ENCODE measurements at places on chromosomes 3 and 15.

DNA sequence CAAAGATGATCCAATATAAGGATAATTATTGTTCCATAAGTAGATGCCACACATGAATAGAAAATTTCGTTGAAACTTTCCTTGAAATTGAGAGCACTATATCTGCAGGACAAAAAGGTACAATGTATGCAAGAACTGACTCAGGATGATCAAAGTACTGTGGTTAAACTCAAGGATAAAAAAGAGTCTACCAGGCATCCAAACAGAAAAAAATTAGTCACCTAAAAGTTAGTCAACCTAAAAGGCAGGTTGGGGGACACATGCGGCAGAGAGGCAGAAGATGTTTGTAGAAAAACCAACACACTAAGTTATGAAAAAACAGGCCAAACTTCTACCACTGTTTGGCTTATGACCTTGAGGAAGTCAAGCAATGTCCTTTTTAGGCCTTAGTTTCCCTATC is 68.7 kb downstream of the GSK3B start:
- DNase-seq, result no peak

- peak; percentile 32 for DNase-seq
These were observed 7.9 kb downstream of the SCN5A start for GRCh38 chr3:38641461-38642110.

GRCh38 chr3:158443632-158444031 is 127.4 kb upstream of the MLF1 start:
- DNase-seq, result no peak

DNA sequence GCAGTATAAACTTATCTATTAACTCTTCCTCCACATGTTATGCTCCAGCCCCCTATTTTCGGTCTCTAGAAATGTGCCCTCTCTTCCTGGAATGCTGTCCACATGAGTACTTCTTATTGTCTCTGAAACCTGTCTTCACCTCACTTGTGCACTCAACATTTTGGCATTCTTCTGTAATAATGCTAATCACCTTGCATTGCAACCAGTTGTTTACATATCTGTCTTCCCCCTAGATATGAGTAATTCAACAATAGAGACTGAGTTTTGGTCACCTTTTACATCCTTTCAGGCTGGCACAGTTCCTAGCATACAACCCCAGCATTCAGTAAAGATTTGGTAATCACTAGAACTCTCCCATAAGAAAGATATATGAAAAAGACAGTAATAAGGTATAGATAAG is 17.2 kb downstream of the CCDC80 start:
- DNase-seq, result no peak

DNA sequence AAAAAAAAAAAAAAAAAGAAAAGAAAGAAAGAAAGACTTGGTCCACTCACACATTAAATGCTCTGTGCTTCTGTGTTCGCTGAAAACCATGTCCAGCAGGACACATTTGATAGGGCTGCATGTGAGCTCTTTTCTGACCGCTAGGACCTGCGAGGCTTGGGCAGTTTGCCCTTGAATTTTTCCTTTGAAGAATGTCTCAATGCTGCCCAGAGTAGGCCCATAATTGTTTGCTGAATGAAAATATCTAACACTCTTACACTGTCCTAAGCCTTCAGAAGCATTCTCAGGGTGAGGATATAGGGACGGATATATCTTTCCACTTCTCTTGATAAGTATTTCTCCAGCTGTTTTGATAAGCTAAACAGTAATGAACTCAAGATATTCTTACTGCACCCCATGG is 6.0 kb downstream of the KIF9 start:
- DNase-seq, result no peak

DNA sequence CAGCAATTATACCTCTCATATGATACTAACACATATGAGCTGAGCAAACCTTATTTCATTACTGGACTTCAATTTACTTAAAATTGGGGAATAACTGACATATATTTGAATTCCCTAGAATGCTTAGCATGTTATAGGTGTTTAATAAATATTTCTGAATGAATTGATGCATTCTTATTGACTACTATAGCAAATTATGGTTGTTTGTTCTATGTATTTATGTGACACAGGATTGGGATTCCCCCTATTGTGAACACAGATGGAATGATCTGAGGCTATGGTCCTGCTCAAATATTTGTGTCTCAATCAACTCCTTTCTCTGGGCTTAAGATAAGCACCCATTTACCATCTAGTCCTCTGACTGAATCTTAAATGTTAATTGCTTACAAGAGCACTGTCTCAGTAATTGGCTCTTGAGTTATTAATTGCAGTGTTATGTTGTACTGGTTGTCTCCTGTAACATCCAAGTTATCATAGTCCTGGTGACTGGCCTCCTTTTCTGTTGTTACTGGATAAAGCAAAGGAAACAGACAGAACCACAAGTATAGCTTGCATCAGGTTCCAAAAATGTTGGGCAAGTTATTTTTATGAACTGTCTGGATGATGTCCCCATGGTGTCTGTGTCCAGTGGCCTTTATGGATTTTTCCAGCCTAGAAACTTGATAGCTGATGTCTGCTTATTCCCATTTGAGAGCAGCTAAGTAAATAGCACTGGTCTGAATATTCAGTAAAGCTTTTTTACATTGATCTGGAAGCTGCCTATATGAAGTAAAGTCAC is 2.3 kb upstream of the UACA start:
- no peak for DNase-seq

GRCh38 chr3:37992271-37993066 is 1.9 kb downstream of the VILL start:
- peak; percentile 27 for DNase-seq

GRCh38 chr3:144263706-144264105 is 292.1 kb downstream of the DIPK2A start:
- DNase-seq, result no peak

DNA sequence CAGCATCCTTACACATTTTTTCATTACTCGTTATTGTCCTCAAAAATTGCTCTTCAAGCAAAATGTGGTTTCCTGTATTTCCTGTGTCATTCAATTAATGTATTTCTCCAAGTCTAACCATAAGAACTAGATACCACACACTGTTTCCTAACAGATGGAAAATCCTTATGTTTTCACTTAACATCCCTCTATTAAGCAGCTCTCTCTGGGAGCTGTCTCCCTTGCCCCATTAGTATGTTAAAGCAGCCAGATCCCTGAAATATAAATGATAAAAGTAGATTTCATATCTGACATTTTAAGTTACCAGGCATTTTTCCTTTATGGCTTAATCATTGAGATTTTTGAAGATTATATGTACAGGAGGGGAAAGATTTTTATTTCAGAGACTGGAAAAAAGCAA is 15.9 kb downstream of the PFN2 start:
- DNase-seq, result no peak

- no peak for DNase-seq
These were observed 40.2 kb downstream of the DOCK3 start for GRCh38 chr3:50714946-50715345.

GRCh38 chr3:134663721-134664456 is 13.1 kb upstream of the KY start:
- no peak for DNase-seq

- no peak for DNase-seq
These were observed 61.3 kb downstream of the NSMCE3 start for GRCh38 chr15:29208352-29208751.

Measured in right lobe of liver (tissue), 6 donors.